ENCODE measurements at places on chromosomes 4 and X.

- no peak for DNase-seq
Measured at GRCh38 chrX:31112226-31112999, 40.6 kb upstream of the FTHL17 start.

DNA sequence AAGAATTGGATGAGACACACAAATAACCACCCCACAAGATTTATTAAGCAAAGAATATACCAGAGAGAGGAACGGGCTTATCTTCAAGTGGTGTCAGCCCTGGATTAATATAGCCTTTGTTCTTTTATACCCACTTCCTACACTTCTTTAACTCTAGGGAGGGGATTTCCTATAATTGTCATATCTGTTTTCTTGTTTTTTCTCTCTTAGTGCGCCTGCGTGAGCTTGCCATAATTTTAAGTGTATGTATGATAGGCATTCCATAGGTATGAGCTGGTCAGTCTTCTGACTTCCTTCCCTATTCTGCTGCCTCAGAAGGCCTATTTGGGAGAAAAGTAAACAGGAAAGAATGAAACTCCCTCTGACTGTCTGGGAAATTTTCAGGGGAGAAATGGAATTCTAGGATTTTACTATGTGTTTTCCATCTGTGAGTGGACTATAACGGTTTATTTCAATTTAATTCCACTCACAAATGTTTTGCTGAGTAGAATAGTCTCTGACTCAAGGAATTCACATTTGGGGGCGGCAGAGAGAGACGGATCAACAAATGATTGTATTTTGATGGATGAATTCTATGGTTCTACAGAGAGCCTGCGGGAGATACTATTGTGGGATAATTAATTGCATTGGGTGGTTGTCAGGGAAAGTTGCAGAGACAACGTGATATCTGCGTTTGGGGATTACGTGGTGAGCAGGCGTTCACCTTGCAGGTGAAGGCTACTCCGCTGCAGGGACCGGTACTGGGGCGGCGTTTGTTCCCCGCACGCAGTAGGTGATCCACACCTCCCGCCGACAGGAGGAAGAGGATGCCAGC lies 626 bp upstream of the CEP135 start:
- DNase-seq = peak; percentile 58

GRCh38 chr4:155529716-155530115 lies 136.9 kb upstream of the GUCY1A1 start:
- no peak for DNase-seq

DNA sequence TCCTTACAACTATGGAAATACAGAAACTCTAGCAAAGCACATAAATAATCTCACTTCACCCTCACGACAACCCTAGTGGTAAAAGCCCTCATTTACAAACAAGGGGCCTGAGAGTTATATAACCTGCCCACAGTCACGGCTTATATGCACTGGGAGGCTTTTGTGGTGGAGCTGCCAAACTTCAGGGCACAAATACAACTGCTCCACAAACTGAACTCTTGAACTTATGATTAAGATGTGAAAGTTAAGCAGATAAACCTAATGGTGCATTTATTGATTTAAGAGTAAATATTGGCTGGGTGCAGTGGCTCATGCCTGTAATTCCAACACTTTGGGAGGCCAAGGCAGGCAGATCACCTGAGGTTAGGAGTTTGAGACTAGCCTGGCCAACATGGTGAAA lies 19.0 kb downstream of the SLC2A9 start:
- no peak for DNase-seq

DNA sequence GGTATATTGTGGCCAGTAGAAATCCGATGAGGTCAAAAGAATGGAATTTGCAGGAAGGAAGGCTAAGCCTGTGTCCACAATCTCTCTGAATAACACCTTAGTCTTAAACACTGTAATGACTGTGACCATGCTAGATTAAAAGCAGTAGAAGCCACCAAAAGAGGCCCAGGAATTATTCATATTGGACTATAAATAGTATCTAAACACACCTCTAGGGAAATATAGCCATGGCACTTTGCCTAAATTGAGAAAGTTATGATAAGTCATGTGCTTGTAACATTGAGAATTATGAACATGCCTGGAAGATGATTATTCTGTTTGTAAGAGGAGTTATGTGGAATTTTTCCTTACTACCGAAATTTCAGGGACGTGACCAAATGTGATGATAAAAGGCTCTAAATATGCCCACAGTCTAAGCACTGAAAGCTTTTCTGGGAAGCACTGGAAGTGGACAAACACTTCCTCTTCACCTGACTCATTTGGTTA lies 298.5 kb downstream of the KCTD8 start:
- DNase-seq = no peak

DNA sequence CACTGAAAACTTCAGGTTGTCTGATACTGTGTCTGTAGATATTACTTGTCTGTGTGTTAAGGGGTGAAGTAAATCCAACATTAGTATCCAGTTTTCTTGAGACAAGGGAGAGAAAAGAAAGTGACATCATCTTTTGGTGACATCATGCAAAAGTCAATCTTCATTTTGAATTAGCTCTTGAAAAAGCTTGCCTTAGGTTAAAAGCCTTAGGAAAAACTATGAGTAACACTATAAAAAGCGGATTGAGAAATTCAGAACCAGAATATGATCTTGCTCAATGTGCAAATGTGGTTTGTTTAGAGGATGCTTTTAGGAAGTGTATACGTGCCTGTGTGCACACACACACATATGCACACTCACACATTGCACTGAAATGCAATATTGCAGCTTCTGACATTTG lies 345.8 kb upstream of the CASK start:
- DNase-seq = no peak

- DNase-seq = no peak
Measured at GRCh38 chr4:73753215-73753614, 12.8 kb downstream of the CXCL8 start.

DNA sequence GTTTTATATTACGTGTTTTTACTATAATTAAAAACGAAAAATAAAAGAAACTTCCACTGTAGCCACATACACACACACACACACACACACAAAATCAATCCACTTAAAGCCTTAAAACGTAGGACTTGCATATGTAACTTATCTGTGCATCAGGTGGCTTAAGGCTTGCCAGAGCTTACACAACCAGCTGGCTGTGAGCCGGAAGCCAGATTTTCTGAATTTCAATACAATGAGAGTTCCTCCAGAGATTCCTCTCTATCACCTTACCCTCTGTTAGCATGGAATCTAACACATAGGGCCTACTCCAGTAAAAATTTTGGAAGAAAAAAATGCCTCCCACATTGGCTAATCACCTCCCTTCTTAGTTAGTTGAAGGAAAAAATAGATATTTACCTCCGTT lies 27.9 kb upstream of the SLITRK4 start:
- no peak for DNase-seq

DNA sequence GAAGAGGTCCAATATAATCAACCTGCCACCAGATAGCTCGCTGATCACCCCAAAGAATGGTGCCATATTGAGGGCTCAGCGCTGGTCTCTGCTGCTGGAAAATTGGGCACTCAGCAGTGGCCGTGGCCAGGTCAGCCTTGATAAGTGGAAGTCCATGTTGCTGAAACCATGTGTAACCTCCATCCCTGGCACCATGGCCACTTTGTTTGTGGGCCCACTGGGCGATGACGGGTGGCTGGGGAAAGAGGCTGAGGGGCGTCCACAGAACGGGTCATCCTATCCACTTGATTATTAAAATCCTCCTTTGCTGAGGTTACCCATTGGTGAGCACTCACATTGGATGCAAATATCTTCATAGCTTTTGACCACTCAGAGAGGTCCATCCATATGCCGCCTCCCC lies 7.7 kb downstream of the F8A2 start:
- DNase-seq = no peak

DNA sequence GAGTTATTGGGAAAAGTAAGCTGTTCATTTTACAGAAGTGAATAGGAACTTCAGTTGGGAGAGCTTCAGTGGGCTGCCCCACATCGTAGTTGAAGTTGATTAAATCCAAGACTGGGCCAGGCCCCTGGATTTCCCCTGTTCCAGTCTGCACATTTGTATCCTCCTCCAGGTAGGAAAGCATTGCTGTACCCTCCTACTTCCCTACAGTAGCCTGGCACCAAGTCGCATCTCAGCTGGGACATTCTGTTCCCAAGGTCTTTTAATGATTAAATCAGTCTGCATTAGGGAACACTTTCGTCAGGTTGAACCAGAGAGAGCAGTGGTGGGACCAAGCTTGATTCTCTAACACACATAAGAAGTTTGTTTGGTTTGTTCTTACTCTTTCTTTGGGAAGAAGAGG lies 165.8 kb upstream of the PPARGC1A start:
- DNase-seq = no peak

- DNase-seq = peak; percentile 84
Measured at GRCh38 chr4:69760455-69760854, at the start of gene SULT1B1. TSS of gene SULT1B1 (minus strand) at chr4:69760620. CDS start at chr4:69755217, 5,403 bp downstream.

DNA sequence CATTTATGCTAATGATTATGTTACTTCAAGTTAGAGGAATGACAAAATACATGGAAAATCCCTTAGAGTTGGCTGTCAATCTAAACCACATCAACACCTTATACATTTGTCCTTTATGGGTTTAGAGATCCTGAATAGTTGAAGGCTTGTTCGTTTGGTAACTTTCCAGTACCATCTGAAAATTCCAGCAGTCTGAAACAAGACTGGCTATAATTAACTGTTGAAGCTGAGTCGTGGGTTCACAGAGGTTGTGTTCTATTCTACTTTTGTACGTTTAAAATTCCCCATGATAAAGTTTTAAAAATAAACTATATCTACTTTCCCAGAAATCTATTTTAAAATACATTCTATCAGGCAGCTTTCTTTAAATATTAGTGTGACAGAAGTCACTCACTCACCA lies 73.0 kb downstream of the USP46 start:
- no peak for DNase-seq

GRCh38 chr4:66606215-66606614 lies 935.9 kb upstream of the EPHA5 start:
- no peak for DNase-seq

- no peak for DNase-seq
Measured at GRCh38 chrX:114101081-114101480, 482.8 kb upstream of the HTR2C start.

DNA sequence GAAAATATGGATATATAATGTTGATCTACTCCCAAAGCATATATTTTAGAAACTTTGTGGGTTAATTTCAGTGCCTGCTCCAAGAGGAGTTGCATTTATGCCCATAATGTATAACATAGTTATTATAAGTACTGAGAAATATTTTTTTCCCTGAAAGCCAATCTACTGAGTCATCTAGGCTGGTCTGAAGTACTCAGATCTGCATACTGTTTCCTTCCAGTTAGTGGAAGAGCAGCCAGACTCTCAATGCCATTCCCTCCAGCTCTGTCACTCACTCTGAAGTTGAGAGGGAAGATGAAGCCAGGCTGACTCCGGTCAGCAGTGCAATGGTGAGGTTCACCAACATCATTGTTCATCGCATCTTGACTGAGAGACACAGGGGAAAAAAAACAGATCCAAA lies 505.1 kb downstream of the PPARGC1A start:
- no peak for DNase-seq

DNA sequence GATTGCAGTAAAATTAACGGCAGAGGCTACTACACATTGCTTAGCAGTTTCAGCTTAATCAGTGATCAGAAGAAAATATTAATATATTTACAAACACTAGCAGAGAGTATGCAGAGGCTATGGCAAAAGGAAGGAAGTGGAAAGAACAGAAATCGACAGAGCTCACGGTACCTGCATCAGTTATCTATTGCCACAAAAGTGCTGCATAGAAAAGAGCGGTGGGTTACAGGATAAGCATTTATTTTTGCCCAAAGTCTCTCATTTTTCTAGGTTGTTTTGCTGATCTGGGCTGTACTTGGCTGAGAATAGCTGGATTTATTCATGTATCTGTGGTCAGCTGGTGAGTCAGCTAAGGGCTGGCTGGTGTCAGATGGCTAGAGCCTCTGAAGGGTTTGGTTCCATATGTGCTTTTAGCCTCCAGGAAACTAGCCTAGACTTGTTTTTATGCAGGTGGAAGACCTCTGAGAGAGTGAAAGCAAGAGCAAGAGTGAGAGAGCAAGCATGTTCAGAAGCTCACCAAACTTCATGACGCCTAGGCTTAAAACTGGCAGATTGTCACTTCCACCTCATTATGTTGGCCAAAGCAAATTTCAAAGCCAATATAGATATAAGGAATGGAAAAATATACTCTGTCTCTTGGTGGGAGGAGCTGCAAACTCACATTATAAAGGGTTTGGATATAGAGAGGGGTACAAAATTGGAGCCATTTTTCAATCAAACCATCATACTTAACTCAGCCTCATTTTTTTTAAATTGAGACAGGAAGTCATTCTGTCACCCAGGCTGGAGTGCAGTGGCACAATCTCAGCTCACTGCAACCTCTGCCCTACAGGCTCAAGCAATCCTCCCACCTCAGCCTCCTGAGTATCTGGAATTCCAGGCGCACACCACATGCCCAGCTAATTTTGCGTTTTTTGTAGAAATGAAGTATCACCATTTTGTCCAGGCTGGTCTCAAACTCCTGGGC lies 153.2 kb upstream of the RPL34 start:
- DNase-seq = peak; percentile 51

- no peak for DNase-seq
Measured at GRCh38 chr4:27666943-27667342, 806.3 kb downstream of the STIM2 start.

GRCh38 chrX:95063554-95063953 lies 1389.5 kb downstream of the FAM133A start:
- no peak for DNase-seq

DNA sequence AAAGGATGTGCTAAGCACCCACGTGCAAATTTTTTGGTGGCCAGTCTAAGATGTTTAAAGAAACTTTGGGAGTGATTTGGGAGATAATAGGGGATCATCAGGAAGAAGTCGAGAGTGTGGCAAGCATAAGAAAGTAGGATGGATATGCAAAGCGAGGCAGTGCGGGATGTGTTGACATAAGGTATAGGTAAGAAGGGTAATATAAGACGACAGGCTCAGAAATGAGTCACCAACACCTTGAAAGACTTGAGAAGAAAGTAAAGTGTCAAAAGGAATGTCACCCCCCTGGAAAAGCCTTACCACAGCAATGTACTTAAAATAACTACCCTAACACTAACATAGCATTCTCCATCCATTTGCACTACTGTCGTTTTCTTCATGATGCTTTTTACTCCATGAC lies 69.8 kb upstream of the BMP2K start:
- no peak for DNase-seq

DNA sequence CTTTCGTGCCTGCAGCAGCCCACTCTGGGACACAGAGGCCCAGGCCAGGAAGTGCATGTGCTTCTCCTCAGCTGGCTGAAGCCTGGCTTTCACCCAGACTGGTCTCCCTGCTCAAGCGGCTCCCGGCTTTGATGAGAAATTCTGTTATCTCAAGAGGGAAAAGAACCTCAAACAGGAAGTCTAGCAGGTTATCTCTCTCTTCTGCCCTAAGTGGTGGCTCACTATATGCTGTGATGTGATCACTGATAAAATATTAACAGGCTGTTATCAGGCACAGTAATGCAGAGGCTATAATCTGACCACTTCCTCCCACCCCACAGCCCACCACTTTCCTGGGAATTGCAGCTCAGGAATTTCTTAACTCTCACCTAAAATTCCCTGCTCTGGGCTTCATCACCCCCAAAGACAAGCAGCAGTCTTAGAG lies 13.3 kb downstream of the CLDN2 start:
- no peak for DNase-seq

- no peak for DNase-seq
Measured at GRCh38 chr4:32790803-32791202, 2070.6 kb downstream of the PCDH7 start.

GRCh38 chr4:2849267-2850152 lies 5.9 kb downstream of the ADD1 start:
- DNase-seq = no peak

All from activated CD4-positive, alpha-beta T cell treated with anti-CD3 and anti-CD28 coated beads, Interleukin-2, amount 10 ng/mL, durations not matched to agents 7 days and 5 days (primary cell).